Brain microvascular endothelial cell (primary cell): ENCODE measurements at places on chromosomes 13 and 19.

GRCh38 chr13:50129081-50129705 lies 113.9 kb downstream of the KCNRG start:
- DNase-seq = no peak

DNA sequence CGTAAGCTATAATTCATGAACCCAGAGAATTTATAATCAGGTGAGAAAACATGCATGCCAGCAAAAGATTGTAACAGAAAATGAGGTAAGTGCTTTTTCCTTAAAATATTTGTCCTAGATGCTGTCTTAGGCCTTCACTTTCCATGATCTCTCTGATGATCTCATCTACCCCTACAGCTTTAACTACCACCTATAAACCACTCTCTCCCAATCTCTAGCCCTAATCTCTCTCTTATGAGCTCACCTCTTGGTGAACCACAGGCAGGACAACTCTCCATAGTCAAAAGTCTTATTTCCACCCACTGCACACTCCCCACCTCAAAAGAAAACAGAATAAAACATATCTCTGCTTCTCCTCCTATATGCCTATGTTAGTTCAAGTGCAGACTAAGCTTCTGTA lies 137.1 kb downstream of the SLC7A1 start:
- DNase-seq = no peak

DNA sequence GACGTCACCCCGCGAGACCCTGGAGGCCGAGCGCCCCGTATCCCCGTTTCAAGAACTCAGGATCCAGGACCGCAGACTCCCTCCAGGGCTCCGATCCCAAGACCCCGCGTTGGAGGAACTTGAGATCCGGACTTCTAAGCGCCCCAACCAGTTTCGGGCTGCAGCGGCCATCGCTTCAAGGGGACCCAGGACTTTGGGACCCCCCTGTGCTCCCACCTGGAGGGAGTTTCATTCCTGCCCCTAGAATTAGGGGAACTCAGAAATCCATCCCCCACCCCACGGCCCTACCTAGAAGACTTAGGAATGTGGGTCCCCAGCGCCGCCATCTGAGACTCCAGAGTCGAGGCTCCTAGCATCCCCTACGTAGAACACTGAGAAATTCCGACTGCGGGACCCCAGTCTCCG lies 400 bp downstream of the PLEKHG2 start:
- DNase-seq = no peak

- no peak for DNase-seq
Measured at GRCh38 chr19:45363861-45364459, 6.4 kb downstream of the ERCC2 start.

- peak; percentile 88 for DNase-seq
Measured at GRCh38 chr19:8569066-8569771, 8.0 kb downstream of the MYO1F start.

GRCh38 chr13:80131204-80131603 lies 209.7 kb downstream of the SPRY2 start:
- DNase-seq = peak; percentile 75

- DNase-seq = no peak
Measured at GRCh38 chr19:33774751-33775150, 21.9 kb upstream of the KCTD15 start.

GRCh38 chr13:21149568-21149967 lies 26.8 kb downstream of the SKA3 start:
- no peak for DNase-seq

- DNase-seq = no peak
Measured at GRCh38 chr19:9453953-9454352, 18.6 kb upstream of the ZNF266 start.

DNA sequence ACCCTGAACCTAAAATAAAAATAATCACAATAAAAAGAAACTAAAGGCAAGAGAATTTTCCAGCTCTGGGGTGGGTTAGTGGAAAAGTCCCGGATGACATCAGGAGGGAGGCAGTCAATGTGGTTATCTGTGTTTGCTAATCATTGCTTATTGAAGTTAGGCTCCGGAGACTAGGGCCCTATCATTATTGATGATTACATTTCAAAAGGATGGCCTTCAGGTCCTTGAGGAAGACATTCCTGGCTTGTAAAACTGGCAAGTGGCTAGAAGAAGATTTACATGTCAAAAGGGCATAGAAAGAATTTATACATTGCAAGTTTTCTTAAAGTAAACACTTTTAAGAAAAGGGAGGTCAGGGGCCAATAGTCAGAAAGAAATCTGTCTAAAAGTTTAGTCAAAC lies 123.4 kb downstream of the POSTN start:
- DNase-seq = no peak

DNA sequence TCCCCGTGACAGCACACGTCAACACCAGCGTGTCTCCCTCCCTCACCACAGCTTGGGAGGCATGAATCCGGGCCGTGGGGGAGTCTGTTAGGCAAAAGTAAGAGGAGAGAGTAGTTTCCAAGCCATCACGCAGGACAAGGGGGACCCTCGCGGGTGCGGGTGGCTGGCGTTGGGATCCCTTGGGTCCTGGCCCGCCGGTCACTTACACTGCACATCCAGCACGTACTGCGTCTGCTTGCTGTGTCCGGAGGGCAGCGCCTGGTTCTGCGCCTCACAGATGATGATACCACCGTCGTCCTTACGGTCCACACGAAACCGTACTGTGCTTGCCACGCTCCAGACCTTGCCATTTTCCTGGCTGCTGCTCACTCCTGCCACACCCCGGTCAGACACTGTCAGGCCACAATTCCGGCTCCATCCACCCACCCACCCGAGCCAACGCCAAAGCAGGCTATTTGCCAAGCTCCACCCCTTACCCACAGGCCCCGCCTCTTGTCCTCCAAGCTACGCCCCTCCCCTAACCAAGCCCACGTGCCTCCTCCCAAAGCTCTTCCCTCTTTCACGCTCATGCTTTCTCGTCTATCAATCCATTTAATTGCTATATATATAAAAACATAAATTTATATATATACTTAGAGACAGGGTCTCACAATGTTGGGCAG lies 6.6 kb upstream of the ZNF428 start:
- no peak for DNase-seq

- DNase-seq = peak; percentile 49
Measured at GRCh38 chr19:14561847-14562351, 10.0 kb downstream of the NDUFB7 start.

DNA sequence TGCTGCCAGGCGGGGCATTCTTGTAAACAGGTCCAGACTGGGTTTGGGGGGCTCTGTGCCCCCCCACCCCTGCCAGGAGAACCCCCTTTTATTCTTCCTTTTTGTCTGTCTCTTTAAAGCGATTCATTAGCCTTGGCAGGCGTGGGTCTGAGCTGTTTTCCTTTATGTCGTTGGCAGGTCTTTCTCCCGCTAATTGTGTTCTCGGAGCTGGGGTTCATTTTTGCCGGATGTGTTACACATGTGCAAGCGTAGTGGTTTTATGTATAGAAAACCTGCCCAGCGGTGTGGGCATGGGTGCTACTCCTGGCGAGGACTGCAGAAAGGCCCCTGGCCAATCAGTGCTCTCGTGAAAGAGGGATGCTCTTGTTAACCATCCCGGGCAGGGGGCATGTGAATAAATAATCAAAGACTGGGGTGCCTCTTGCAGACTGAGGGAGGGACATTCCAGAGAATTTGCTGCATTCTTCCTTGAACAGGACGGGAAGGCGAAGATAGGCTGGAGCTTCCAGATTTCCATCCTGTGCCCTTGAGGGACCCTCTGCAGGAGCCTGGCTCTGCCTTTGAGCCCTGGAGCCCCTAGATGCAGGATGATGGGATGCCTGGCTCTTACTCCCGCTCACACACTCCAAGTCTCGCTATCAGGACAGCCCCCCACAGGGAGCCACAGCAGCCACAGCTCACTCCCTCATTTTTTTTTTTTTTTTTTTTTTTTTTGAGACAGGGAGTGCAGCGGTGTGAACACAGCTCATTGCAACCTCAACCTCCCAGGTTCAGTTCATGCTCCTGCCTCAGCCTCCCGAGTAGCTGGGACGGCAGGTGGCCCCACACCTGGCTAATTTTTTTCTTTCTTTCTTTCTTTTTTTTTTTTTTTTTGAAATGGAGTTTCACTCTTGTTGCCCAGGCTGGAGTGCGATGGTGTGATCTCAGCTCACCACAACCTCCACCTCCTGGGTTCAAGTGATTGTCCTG lies 14.1 kb downstream of the CARM1 start:
- no peak for DNase-seq

DNA sequence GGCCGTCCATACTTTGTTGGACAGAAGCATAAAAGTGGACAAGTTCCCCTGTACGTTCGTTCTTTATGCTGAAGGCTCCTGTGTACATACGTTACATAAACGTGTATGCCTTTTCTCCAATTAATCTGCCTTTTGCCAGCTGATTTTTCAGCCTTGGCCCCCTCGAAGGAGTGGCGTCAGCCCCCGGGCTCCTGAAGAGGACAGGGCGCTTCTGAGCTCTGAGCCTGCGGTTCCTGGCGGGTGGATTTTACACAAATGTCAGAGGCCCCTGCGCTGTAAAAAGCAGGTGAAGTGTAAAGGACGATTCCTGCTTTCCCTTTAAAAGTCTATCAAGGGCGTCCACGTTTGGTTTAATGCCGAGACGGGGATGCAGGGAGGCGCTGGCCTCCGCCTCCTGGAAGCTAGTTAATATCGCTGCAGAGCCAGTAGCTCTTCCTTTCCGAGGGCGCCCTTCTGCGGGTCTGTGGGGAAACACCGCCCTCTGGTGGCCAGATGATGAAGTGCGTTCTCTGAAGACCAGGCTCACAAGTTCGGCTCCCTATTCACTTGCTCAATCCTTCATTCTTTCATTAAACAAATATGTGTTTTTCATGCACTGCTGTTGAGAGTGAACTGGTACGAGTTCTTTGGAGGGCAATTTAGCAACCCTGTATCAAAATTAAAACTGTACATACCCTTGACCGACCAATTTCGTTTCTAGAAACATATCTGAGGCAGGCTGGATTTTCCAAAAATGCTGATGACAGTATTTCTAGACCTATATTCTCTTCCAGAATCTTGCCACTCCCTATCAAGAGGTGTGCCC lies 62.0 kb downstream of the GPR12 start:
- peak; percentile 85 for DNase-seq

DNA sequence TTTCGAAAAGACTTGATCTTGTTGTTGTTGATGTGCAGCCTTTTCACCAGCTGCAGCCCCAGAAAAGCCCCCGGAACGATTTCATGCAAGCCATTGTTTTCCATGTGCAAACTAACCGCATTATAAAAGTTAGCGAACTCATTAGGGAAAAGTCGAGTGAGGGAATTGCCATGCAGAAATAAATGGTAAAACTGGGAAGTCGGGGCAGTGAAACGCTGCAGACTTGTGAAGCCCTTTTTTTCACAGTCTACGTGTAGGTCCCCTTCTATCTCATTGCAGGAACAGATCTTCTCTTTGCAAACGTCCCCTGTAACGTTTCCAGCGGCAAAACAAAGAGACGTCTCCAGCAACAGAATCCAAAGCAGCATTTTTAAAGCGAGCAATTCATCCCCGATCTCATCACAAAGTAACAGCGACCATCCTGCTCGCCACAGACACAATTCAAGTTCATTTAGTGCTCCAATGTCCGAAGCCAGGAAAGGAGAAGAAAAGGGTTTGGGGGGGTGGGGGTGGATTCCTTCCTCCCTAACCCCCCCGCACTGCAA lies 1.1 kb downstream of the SLITRK1 start:
- no peak for DNase-seq

GRCh38 chr13:35457258-35457657 lies 19.2 kb downstream of the MAB21L1 start:
- DNase-seq = no peak

DNA sequence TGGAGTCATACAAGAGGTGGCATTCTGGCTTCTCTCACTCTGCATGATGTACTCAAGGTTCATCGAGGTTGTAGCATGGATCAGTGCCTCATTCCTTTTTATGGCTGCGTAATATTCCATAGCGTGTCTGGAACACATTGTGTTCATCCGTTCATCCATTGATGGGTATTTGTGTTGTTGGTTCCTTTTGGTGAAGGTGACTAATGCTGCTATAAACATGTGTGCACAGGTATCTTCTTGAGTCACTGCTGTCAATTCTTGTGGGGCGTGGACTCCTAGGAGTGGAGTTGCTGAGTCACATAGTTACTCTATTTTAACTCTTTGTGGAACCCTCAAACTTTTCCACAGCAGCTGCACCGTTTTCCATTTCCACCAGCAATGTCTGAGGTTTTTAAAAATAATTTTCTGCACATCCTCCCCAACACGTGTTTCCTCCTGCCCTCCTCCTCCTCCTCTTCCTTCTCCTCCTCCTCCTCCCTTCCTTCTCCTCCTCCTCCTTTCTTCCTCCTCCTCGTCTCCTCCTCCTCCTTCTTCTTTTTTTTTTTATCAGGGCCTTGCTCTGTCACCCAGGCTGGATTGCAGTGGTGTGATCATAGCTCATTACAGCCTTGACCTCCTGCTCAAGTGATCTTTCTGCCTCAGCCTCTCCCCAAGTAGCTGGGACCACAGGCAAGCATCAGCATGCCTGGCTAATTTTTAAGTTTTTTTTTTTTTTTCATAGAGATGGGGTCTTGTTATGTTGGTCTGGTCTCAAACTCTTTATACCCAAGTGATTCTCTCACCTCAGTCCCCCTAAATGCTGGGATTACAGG lies 2.0 kb upstream of the TMEM221 start:
- DNase-seq = no peak

DNA sequence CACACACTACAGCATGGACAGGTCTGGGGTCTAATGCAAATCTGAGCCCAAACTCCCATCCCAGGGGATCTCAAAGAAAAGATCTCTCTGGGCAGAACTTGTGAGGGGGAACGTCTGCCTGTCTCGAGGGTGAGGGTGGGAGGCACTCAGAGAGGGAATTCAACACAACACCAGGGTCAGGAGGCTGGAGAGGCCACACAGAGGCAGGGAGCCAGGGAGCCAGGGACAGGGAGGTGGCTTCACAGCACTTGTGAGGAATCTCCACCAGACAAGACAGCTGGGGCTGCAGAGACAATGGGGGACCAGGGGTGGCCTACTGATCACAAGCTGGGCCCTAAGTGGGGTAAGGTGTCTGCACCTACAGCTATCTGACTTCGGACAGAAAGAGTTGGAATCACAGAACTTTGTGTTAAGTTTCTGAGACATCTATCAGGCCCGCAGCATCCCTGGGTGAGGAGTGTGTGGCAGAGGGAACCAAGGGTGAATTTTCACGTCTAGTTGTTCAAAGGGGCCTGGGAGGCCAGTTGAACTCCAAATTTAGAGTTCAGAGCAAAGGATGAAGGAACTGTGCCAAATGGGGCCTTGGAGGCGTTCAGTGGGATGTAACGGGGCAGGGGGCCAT lies 12.7 kb upstream of the AKAP8L start:
- no peak for DNase-seq
